Non-pigmented ciliary epithelial cell (primary cell): ENCODE measurements at places on chromosomes 13 and 19.

- no peak for DNase-seq
Observed at GRCh38 chr13:66443926-66444325, 786.2 kb downstream of the PCDH9 start.

DNA sequence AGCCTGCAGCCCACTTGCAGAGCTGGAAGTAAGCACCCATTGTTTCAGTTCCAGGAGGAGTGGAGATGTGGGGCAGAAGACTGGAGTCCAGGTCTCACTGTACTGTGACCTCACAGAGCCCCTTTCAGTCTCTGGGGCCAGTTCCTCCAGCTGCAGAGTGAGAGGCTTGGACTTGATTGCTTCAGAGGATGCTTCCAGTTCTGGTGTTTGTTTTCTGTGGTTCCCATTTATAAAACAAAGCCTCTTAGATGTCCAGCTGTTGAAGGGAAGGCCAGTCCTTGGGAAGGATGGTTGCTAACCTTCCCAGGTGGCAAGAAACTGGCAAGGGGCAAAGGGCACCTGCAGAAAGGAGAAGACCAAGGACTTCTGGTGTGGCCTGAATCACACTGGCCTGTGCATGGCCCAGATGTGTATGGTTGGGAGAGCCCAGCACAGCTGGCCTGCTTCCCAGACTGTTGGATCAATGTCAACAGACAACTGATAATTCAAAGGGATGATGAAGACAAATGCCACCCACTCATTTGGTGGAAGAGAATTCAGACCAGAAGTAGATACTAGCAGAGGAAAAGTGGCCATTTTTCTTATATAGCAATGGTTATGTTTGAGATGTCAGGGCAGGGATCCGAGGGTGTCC, 218.5 kb downstream of the ZNF536 start:
- DNase-seq, result no peak

DNA sequence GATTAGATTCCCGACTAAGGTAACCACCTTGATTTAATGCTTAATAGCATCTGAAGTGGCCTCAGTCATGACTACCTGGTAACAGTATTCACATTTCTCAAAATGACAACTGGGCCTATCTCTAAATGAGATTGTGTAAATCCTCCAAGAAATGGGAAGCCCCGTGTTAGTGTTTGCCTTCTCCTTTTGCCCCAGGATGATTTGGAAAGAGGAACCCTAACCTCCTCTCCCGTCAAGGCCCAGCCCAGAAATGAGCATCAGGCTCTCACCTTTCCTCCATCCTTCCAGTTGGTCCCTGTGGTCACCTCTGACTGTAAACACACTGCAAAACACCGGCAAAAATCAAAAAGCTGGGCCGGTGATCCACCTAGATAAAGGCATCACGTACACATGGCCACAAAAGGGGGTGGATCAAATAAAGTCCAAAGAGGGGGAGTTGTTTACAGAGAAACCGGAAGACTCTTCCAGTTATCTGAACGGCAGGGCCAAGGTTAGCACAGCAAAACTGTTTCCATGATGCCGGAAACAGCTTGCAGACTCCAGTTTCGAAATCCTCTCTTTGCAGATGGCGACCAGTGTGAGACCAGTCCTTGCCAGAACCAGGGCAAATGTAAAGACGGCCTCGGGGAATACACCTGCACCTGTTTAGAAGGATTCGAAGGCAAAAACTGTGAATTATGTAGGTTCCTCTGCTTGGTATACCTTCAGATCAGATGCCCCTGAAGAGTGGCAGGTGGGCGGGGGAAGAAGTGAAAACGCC, 16.4 kb downstream of the F10 start:
- DNase-seq, result no peak

DNA sequence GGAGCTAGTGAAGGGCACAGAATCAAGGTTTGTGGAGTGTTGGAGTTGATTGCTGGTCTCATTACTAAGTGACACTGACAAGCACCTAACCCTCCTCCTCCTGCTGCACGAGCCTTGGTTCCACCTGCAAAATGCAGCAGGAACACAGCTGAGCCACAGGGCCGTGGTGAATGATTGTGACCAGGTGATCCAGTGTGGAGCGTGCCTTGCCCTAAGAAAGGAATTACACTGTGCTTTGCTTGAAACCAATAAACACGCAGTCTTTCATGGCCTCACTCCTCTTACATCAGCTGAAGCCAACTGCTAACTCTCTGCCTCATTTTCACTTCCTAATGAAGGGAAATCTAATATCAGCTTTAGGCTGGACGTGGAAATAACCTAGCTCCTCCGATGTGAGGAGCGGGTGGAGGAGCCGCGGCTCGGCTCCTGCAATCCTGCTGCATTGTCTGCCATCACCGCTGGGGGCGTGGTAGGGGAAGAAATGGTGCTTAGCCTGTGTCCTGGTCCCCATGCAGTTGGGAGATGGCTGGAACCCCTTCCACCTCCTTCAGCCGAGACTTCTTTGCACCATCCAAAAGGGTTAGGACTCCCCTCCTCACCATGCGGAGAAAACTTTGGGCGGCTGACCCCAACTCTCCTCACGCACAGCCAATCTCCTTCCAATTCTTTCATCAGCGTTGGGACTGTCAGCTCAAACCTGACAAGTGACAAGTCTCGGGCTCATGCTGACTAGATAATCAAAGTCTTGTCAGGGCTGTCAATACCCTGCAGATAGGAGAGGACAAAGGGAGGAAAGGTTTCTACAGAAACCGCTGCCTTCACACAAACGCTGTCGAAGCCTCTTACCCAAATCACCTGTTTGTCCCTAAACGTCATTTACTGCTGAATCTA, 427.9 kb downstream of the ZNF536 start:
- DNase-seq, result no peak

- no peak for DNase-seq
Observed at GRCh38 chr13:106299621-106300020, 235.8 kb downstream of the EFNB2 start.

DNA sequence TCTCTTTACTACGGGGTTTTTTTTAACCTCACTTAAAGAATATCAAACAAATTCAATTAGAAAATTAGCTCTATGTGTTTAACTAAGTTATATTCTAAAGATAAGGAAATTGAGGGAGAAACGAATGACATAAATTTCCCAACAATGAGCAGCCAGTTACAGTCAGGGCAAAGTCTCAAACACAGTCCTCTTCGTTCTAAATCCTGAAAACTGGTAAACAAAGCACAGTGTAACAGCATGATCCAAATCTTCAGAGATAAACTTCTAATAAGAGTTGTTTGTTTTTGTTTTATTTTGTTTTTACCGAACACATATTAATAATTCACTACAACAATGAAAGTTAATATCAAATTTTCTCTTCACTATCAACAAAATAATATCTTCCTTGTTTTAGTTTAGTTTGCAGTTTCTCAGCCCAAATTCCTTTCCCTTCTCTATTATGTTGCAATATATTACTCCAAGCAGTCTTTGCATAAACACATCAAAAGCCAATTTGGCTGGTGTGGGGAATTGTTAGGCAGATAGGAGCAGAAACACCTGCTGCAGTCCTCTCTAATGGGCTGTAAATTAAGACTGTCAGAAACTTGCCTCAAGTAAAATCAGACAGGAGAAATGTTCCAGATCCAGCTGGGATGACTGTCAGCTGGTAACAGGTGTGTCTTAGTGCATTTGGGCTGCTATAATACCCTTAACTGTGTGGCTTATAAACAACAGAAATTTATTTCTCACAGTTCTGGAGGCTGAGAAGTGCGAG, 106.5 kb upstream of the SGCG start:
- DNase-seq, result no peak

DNA sequence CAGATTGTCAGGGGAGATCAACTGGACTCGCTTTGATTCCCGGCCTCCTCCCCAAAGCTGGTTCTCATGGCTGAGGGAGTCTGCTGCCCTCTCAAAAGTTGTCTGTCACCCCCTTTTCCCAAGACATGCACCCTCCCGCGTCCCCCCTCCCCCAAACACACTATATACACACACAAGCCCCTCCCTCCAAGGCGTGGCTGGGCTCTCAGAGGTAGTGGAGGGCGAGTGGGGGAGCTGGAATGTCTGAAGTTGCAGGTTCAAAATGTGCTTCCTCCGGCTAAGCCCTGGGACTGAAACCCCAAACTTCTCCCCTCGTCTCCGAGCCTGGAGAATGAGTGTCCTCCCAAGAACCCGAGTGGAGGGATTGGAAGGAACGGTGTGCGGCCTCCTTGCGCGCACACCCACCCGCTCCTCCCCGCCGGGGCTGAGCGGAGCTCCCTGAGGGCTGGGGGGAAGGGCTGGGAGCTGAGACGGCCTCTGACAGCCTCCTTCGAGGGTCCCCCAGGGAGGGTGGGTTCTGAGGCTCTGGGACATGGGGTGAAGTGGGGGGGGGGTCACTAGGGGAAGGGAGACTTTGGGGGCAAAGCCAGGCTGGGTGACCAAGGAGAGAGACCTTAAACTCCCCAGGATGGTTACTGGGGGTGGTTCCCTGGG, 9.9 kb upstream of the MEIS3 start:
- DNase-seq, result no peak

- DNase-seq, result peak; percentile 10
Observed at GRCh38 chr19:44988896-44989556, 12.2 kb upstream of the RELB start.

DNA sequence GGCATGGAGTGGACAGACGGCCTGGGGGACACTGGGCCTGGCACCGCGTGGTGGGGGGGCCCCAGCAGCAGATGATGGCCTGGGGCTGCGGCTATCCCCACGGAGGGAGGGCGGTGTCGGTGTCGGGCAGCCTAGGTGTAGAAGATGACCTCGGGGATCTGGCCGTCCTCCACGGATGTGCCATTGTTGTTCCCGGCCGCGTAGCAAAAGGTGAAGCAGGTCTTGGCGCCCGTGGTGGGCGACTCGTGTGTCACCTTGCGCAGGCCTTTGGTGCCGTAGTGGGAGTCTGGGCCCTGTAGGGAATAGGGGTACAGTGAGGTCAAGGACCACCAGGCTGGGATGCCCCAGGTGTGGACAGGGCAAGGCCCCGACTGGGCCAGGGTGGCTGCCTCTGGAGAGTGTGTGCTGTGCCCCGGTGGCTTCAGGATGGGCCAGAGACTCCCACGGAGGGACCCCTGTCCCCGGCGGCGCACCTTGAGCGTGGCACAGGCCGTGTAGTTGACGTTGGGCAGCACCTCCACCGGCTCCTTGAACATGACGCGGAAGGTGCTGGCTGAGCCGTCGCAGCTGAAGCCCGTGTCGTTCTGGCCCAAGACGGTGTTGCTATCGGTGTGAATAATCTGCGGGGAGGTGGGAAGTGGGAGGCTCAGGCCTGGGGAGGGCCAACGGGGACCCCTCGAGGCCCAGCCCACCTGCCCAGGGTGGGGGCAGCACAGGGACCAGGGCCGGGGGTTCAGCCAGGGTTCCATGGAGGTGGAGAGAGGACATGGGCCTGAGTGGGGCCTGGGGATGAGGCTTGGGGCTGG, 29.0 kb downstream of the BTBD2 start:
- no peak for DNase-seq

- no peak for DNase-seq
Observed at GRCh38 chr13:20547479-20547908, 19.5 kb upstream of the IFT88 start.

GRCh38 chr19:29840066-29840950, 28.5 kb downstream of the CCNE1 start:
- DNase-seq, result no peak

DNA sequence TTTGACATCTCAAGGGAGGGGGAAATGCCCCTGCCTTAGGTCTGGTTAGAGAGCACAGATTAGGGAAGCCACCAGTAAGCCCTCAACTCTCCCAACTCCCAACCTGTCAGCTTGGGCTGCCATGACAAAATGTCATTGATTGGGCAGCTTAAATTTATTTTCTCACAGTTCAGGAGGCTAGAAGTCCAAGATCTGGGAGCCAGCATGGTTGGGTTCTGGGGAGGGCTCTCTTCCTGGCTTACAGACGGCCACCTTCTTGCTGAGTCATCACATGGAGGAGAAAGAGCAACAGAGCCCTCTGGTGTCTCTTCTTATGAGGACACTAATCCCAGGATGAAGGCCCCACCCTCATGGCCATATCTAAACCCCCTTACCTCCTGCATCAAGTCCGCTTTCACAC, 24.2 kb downstream of the C19orf12 start:
- no peak for DNase-seq

DNA sequence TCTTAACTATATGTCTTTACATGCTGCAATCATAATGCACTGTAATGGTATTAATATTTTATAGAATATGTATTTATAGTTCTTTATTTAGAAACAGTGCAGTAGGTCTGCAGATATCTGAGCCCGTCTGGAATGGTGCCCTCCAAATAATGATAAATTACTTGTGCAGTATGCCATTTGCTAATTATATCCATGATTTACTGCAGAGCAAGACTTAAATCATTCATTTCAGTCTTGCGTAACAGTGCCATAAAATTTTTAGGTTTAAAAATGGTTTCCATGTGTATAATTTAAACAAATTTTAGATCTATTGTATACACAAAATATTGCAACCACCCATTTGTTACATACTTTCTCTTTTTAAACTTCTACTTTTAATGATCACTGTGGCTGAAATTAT, 175.1 kb downstream of the ZNF536 start:
- no peak for DNase-seq

DNA sequence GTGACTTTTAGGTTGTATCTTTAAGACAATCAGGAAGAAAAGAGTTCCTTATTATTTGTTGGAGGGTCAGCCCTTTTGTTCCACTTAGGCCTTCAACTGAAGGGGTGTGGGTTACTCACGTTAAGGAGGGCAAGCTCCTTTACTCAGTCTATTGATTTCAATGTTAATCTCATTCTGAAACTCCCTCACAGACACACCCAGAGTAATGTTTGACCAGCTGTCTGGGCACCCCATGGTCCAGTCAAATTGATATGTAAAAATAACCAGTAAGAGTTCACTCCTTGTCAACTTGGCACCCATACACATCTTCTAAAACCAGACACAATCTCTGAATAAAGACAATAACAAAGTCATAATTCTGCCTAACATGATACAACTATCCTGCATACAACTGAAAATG, 292.9 kb downstream of the KLF5 start:
- DNase-seq, result no peak
